ENCODE measurements at places on chromosomes 16 and 17. TPM values are rescaled to one million over a fixed set of nuclear protein-coding genes. Genes with fewer than 3 reads are reported as not detected.

- H3K27ac ChIP-seq: no peak overlapping the region
- no peak overlapping the region for H3K4me3 ChIP-seq
- H3K36me3 ChIP-seq: no peaks in the 10 kb centered on the region
- no peaks in the 10 kb centered on the region for H3K4me1 ChIP-seq
- no peak for DNase-seq
Observed at GRCh38 chr17:6524520-6524919, 31.8 kb downstream of the PITPNM3 start.

DNA sequence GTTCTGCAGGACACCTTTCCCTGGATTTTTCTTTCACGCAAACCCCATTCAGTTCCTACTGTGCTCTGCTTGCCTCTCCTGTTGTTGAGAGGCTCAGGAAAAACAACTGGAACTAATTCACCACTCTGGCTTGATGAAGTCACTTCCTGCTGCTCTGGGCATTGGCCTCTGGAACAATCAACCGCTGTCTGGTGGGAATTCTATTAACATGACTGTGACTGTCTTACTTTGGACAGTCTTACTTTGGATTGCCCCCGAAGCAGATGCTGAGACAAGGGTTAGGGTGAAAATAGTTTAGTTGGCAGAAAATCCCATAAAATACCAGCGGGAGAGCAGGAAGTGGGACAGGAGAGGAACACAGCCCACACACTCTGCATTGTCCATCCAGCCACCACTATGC is 90.0 kb upstream of the HSBP1 start:
- no peak for DNase-seq
- no peaks in the 10 kb centered on the region for H3K36me3 ChIP-seq
- H3K27ac ChIP-seq: no peak overlapping the region

DNA sequence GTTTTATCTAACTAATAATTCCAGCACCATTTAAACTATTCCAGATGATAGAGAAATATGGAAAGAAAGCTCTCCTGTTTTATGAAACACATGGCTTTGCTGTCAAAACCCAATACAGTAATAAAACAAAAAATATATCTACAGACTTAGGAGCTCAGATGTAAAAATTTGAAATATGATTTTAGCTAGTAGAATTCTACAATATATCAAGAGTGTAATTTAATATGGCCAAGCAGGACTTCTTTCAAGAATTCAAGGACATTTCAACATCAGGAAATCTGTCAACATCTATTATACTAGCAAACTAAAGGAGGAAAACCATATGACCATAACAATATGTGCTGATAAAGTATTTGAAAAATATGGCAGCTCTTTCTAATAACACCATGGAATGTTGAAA is 57.5 kb downstream of the CCDC182 start:
- H3K36me3 ChIP-seq: no peaks in the 10 kb centered on the region
- no peak for DNase-seq
- H3K4me1 ChIP-seq: no peaks in the 10 kb centered on the region

DNA sequence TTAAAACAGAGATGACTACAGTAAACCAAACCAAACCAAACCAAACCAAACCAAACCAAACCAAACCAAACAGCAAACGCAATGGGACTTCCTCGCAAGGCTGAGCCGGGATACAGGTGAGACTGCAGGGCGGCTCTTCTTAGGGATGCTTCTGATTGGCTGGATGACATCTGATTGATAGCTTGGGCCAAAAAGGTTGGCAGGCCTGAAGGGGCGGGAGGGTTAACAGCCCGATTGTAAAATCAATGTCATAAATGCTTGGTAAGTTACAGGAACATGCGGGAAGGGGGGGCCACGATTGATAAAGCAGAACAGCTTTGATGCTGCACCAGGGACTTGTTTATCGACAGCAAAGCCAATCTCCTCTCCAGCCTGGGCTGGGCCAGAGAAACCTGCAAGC is 86.1 kb downstream of the ZFHX3 start:
- no peaks in the 10 kb centered on the region for H3K27me3 ChIP-seq
- no peak overlapping the region for H3K4me3 ChIP-seq
- no peak for DNase-seq

DNA sequence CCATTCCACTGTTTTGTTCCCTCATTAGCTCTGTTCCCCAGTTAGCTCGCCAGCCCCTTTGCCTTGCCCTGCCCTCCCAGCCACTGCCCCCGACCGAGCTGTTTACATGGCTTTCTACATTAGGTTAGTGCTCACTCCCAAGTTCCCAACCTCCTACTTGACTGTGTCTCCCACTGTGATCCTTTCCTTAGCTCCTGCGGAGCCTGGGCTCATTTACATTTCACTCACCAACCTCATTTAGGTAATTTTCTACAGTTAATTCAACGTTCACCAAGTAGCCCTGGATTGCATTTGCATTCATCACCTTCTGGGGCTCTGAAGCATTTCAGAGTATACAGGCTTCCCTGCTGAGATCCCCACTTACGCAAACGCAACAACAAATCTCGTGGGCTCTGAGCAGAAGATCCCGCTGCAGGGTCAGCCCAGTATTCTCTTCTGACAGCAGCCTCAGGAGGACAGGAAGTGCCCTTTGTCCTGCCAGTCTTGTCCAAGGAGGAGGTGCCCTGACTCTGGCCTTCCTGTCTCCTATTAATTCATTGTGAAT is 325.8 kb upstream of the CCL2 start:
- DNase-seq: no peak
- no peaks in the 10 kb centered on the region for H3K4me1 ChIP-seq
- H3K27me3 ChIP-seq: no peaks in the 10 kb centered on the region

- H3K4me1 ChIP-seq: peaks cover 34% of the 10 kb centered on the region
- DNase-seq: no peak
- H3K36me3 ChIP-seq: no peaks in the 10 kb centered on the region
- no peak overlapping the region for H3K4me3 ChIP-seq
- no peak overlapping the region for H3K27ac ChIP-seq
Observed at GRCh38 chr16:75114179-75114945, 2.2 kb downstream of the LDHD start.

DNA sequence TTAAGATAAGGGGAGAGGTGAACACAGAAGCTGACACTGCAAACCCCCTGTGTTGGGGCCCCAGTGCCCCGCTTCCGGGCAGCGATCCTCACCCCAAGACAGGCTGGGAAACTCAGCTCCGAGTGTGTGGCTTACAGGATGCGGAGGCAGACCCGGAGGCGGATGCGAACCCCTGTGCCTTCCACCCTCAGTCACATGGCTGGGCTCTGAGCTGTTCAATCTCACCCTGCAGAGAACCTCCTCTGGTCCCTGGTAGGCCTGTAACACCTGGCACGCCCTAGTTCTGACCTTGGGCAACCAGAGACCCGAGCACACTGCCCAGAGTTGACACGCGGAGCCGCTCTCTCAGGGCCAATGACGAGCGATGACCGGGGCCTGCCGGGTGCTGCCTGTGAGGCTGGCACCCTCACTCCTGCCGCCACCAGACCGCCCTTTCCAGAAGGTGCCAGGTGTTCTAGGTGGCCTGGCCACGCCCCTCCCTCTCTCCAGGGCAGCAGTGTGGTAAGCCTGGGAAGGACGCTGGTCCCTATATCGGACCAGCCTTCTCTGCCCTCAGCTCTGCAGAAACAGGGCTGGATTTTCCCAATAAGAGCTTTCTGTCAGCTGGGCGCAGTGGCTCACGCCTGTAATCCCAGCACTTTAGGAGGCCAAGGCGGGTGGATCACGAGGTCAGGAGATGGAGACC is 23.3 kb downstream of the MEAK7 start:
- H3K4me1 ChIP-seq: no peaks in the 10 kb centered on the region
- H3K36me3 ChIP-seq: no peaks in the 10 kb centered on the region
- no peaks in the 10 kb centered on the region for H3K27me3 ChIP-seq
- no peak for DNase-seq

ITGAD gene
- total RNA-seq: 0.19 TPM

TBC1D3D gene
- not detected for total RNA-seq

CNTROB gene
- total RNA-seq: 111 TPM

POLR3E gene
- 61.7 TPM for total RNA-seq

TNP2 gene
- total RNA-seq: 10.2 TPM

CLDN7 gene
- total RNA-seq: 6.9 TPM

SOST gene
- not detected for total RNA-seq

SCARF1 gene
- 11.6 TPM for total RNA-seq

ABR gene
- 42.1 TPM for total RNA-seq

All from testis (tissue), 5 donors.